Activated naive CD4-positive, alpha-beta T cell (primary cell): ENCODE measurements at places on chromosomes 1 and 21.

DNA sequence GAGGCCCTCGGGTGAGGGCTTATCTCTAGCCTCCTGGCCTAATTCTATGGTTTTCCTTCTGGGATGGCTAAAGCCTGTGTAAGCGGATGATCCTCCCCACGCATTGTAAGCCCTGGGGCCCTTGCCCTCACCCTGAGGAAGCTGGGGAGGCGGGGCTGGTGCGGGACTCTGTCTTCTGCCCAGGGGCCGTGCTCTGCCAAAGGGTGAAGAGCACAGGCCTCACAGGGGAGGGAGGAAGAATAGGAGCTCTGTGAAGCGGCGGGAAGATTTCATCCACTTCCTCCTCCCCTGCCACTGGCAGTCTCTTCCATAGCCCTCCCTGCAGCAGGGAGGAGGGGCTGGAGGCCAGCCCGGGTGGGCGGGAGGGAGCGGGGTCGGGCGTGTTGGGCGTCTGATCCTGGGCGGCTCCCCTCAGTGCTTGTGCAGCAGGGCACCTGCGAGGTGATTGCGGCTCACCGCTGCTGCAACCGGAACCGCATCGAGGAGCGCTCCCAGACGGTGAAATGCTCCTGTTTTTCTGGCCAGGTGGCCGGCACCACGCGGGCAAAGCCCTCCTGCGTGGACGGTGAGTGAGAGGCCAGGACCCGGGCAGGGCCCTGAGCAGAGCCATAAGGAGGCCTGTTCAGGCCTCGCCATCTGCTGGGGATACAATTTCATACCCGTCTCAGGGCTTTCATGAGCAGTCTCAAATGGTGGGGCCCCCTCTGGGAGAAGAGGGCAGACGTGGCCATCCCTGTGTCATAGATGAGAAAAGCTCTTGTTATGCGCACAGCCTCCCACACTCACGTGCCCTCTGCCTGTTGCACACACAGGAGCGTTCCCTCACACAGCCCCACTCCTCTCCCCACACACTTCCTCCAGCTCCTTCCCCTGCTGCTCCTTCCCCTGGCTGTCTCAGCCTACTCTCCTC, 7.7 kb upstream of the PPM1J start:
- no peak for DNase-seq

GRCh38 chr1:192445839-192446489, 129.2 kb downstream of the RGS21 start:
- peak; percentile 1 for DNase-seq

DNA sequence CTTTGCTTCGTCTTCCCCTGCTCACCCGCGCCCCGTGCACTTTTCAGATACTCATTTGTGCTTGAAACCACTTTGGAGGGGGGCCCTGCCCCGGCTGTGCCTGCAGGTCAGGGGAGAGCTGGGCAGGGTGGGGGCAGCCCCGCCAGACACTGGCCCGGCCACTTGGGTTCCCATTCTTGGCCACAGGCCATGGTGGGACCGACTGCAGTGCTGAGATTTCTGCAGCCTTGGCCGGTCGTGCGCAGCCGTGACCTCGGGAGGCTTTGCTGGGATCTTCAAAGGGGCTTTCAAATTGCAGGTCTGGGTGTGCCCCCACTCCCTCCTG, 54.5 kb upstream of the TTC34 start:
- DNase-seq, result no peak

GRCh38 chr1:238061967-238062613, 171.4 kb upstream of the ZP4 start:
- no peak for DNase-seq

GRCh38 chr1:248804771-248805681, 20.7 kb downstream of the SH3BP5L start:
- no peak for DNase-seq

DNA sequence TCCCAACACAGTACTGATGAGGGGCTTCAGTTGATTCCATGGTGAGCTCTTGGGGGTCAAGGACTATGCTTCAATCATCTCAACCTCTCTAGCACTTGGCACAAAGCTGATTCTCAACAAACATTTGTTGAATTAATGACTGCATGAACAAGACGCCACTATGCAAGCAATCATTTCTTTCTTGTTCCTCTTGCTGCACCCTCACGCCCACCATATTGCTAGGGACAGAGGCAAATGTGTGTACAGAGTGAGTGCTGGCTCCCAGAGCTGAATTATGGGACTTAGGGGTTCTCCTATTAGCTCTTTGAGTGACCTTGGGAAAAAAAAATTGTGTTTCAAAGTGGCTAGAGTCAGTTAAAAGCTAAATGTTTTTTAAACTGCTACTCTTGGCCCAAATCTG, 2.5 kb downstream of the ADAR start:
- DNase-seq, result no peak

GRCh38 chr1:217524787-217525520, 105.9 kb downstream of the GPATCH2 start:
- no peak for DNase-seq

- no peak for DNase-seq
These were observed 69.8 kb upstream of the HAO2 start for GRCh38 chr1:119298687-119299303.

- no peak for DNase-seq
These were observed 63.9 kb upstream of the C1orf105 start for GRCh38 chr1:172356620-172357019.

GRCh38 chr1:39293375-39294070, 89.0 kb downstream of the MACF1 start:
- DNase-seq, result no peak

DNA sequence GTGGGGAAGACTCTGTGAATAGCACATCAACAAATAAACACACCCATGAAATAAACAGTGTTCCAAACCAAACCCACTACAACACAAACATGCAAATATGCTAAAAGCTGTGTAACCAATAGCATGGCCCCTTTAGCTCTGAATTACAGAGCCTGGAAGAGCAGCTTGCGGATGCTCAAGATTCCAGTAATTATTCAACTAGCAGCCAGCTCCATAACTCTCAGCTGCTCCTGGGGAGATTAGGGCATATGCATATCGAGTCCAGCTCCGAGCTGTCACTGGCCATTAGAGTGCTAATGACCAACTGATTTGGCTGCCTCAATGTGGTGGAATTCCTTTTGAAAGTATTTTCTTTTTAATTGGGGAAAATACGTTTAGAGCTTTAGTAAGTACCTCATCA, 207.1 kb downstream of the HHAT start:
- DNase-seq, result no peak

GRCh38 chr1:162973381-162973795, 95.8 kb upstream of the RGS4 start:
- DNase-seq, result no peak

GRCh38 chr1:2625311-2625710, 7.5 kb downstream of the MMEL1 start:
- DNase-seq, result no peak

DNA sequence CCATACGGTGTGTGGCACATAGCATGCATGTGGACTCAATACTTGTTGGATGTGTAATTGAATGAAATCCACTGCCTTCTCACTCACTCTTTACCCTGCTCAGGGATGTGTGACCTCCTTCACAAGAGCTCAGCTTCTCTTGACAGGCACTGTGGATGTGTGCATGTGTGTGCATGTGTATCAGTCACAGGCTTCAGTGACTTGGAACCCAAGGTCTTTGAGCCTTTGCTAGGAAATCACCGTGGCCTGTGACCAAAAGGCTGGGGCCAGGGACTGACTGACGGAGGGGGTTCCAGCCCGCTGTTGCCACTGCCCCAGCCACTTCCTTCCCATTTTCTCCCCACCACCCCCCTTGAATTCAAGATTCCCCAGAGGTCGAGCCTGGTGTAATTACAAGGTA, 144.4 kb upstream of the POU3F1 start:
- DNase-seq, result no peak

GRCh38 chr1:228379666-228380065, 27.0 kb downstream of the TRIM11 start:
- DNase-seq, result no peak

DNA sequence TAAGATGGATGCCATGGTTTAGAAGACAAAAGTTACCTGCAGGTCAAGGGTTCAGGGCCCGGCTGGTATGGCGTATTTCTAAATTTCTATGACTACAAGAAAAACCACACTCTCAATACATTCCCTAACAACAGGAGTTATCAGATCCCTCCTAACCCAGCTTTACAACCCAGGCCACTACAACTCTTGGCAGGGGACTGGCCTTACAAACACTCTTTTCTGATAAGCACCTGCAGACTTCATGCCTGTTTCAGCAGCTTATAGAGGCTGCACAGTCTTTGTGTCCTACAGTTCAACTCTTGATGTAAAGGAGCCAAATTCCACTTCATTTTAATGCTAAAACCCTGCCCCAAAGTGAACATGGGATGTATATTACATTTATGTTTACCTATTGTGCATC, 461.4 kb downstream of the SIPA1L2 start:
- DNase-seq, result no peak

GRCh38 chr1:14253676-14254075, 344.8 kb upstream of the KAZN start:
- no peak for DNase-seq

- no peak for DNase-seq
These were observed 17.8 kb upstream of the PGM1 start for GRCh38 chr1:63575340-63575826.

DNA sequence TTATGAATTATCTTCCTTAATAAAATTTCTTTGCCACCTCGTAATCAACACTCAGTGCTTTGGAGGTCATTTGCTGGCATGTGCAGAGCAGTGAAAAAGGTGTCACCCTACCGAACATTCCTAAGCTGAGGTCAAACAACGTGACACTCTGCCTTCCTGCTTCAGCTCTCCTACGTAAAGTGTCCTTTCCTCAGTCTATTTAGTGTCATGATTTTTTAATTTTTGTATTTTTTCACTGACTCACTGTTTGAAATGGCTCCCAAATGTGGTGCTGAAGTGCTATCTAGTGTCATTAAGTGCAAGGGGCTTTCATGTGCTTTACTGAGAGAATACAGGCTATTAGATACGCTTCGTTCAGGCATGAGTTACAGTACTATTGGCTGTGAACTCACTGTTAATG, 37.0 kb upstream of the ITPKB start:
- DNase-seq, result no peak

GRCh38 chr1:119310301-119310700, 58.3 kb upstream of the HAO2 start:
- no peak for DNase-seq

DNA sequence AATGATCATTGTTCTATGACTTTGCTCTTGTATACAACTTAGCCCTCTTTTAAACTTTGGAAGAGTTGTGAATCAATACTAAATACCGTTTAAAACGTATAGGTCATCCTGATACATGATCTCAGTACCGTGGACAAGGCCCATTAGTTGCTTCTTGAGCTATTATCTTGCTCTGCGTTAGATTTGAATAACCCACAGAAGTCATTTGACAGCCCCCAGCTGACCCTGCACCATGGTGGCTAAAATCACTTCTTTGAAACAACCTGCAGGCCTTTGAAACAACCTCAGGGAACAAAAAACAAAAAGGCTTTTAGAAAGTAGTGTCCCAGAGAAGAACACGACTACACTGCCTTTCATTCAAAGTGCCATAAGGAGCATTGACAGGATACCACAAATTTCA, 473.0 kb upstream of the ADGRL2 start:
- DNase-seq, result no peak

DNA sequence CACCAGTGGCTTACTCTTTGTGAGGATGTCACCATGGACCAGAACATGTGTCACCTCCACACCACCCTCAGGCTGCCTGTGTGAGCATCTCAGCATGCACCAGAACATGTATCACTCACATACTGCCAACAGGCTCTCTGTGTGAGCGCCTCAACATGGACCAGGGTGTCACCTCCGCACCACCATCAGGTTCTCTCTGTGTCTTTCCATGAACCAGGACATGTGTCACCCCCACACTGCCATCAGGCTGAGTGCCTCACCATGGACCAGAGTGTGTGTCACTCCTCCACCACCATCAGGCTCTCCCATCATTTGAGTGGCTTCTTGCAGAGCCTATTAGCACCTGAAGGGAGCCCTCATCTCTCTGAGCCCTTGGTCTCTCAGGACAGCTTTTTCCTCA, 125.2 kb downstream of the ZNF648 start:
- no peak for DNase-seq

GRCh38 chr1:177228693-177229065, 57.9 kb downstream of the BRINP2 start:
- DNase-seq, result no peak

DNA sequence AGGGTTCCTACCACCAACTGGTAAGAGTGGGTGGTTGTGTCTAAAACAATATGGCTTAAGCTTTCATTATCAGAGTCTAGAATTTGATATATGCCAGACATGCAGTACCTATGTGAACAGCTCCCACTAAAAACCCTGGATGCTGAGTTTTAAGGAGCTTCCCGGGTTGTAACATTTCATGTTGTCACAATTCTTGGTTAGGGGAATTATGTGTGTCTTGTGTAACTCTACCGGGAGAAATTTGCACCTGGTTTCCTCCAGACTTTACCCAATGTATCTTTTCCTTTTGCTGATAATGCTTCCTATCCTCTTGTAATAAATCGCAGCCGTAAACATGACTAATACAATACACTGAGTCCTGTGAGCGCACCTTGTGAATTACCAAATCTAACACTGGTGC, 48.3 kb downstream of the ARID4B start:
- DNase-seq, result no peak

- DNase-seq, result no peak
These were observed 99.2 kb downstream of the TPR start for GRCh38 chr1:186275822-186276221.
